ENCODE measurements at places on chromosomes 16 and 17. TPM values are rescaled to one million over a fixed set of nuclear protein-coding genes. Genes with fewer than 3 reads are reported as not detected.

DNA sequence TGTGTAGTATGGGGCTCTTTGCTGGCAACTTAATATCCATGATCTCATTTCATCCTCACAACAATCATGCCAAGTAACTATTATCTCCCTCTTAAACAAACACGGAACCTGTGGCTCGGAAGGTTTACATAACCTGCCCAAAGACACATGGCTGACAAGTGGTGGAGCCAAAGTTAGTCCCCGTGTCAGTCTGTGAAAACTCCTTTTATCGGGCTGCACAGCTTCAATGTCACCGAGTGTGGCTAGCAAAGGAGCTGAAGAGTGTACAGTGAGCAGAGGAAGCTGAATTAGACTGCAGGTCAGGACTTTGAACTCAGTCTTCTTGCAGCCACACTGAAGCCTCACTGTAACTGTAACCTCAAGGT is 80.3 kb downstream of the PARN start:
- H3K27ac ChIP-seq = peak overlapping the region; percentile 42
- peak; percentile 40 for DNase-seq
- no peaks in the 10 kb centered on the region for H3K27me3 ChIP-seq
- H3K4me3 ChIP-seq = no peak overlapping the region
- no peaks in the 10 kb centered on the region for H3K36me3 ChIP-seq

- H3K4me1 ChIP-seq = peaks cover 28% of the 10 kb centered on the region
- H3K27ac ChIP-seq = no peak overlapping the region
- no peaks in the 10 kb centered on the region for H3K27me3 ChIP-seq
- no peaks in the 10 kb centered on the region for H3K36me3 ChIP-seq
- peak; percentile 31 for DNase-seq
These were observed 33.9 kb downstream of the COTL1 start for GRCh38 chr16:84583995-84584394.

DNA sequence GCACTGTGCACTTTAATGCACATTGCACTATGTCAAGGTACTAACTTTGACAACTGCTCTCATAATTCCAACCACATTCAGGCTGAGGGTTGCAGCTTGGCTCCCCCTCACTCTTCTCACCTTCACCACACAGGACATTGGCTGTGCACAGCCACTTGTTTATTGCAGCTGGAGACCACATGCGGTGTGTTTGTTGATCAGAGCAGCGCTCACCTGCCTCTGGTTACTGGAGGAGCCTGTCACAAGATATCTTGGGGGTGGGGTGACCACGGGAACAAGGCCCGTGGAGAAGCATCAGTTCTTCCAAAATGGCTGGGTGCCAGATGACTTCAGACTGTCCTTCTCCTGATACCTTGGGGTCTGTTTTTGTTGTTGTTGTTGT is 10.6 kb upstream of the CCL5 start:
- DNase-seq = peak; percentile 50
- H3K27me3 ChIP-seq = no peaks in the 10 kb centered on the region
- H3K4me1 ChIP-seq = no peaks in the 10 kb centered on the region
- no peaks in the 10 kb centered on the region for H3K36me3 ChIP-seq

GRCh38 chr17:7208754-7209460 is 10.7 kb downstream of the DLG4 start:
- H3K4me1 ChIP-seq = peaks cover 13% of the 10 kb centered on the region
- H3K27me3 ChIP-seq = no peaks in the 10 kb centered on the region
- H3K27ac ChIP-seq = no peak overlapping the region
- no peak for DNase-seq
- no peak overlapping the region for H3K4me3 ChIP-seq
- no peaks in the 10 kb centered on the region for H3K36me3 ChIP-seq

GRCh38 chr17:80498242-80498919 is 22.0 kb upstream of the NPTX1 start:
- H3K36me3 ChIP-seq = no peaks in the 10 kb centered on the region
- H3K27ac ChIP-seq = no peak overlapping the region
- no peaks in the 10 kb centered on the region for H3K27me3 ChIP-seq
- no peak overlapping the region for H3K4me3 ChIP-seq
- peak; percentile 36 for DNase-seq

DNA sequence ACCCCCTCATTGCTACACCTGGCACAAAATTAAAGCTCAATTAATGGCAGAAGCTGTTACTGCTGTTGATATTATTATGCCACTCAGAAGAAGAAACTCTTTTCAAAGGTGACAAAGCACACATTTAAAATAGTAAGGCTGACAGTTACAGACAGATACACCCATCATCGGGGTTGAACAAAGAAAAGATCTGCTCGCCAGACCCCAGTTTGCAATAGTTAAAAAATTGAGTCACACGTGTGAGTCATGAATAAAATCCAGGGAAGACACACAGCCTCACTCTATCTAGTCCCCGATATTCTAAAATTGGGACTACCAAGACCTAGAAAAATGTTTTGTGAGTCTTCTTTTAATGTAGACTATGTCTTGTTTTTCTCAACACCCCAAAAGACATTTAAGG is 330.0 kb upstream of the SOX9 start:
- no peaks in the 10 kb centered on the region for H3K36me3 ChIP-seq
- no peak overlapping the region for H3K27ac ChIP-seq
- H3K4me3 ChIP-seq = no peak overlapping the region

DNA sequence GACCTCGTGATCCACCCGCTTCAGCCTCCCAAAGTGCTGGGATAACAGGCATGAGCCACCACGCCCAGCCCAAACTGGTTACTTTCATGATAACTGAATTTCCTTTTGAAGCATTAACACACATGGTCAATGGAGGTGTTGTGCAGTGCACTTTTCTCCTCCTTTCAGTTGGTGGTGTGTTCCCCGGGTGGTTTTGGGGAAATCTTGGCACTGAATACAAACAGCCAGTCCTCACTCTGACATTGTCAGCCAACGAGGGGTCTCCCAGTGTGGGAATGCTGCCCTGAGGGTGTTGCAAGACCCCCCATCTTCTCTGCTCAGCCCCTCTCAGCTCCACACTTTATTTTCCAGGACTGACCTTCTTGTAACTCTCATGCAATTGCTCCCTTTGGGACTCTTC is 70.5 kb downstream of the SOX9 start:
- peaks cover 6% of the 10 kb centered on the region for H3K4me1 ChIP-seq
- no peaks in the 10 kb centered on the region for H3K27me3 ChIP-seq
- H3K4me3 ChIP-seq = no peak overlapping the region
- no peak for DNase-seq

- H3K27ac ChIP-seq = no peak overlapping the region
- H3K4me1 ChIP-seq = peaks cover 9% of the 10 kb centered on the region
- peak overlapping the region; percentile 13 for H3K4me3 ChIP-seq
- no peaks in the 10 kb centered on the region for H3K36me3 ChIP-seq
- DNase-seq = peak; percentile 67
These were observed 31.7 kb downstream of the OSBPL7 start for GRCh38 chr17:47789611-47790561.

GRCh38 chr17:64683796-64684195 is 21.7 kb upstream of the SMURF2 start:
- H3K27me3 ChIP-seq = no peaks in the 10 kb centered on the region
- H3K36me3 ChIP-seq = no peaks in the 10 kb centered on the region
- no peak overlapping the region for H3K4me3 ChIP-seq
- H3K4me1 ChIP-seq = no peaks in the 10 kb centered on the region
- no peak for DNase-seq
- no peak overlapping the region for H3K27ac ChIP-seq

DNA sequence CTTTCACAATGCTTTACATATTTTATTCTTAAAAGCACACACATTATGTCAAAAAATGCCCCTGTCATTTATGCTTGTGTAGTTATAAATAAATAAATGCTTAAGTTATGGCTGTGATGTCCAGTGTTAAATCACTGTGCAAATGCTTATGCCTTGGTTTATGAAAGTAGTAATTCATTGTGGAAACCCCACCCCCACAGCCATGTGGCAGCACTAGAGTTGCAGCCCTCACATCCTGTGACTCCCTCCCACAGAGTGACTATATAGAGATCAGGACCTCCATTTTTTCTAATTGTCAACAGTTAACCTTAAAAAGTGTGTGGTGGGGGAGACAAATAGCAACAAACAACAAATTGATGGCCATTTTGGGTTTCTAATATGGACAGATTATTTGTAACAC is 2.4 kb downstream of the SKAP1 start:
- peaks cover 13% of the 10 kb centered on the region for H3K4me1 ChIP-seq
- H3K27ac ChIP-seq = no peak overlapping the region
- H3K27me3 ChIP-seq = no peaks in the 10 kb centered on the region
- H3K4me3 ChIP-seq = no peak overlapping the region

GRCh38 chr16:88352261-88353200 is 30.2 kb upstream of the ZNF469 start:
- no peaks in the 10 kb centered on the region for H3K4me1 ChIP-seq
- H3K4me3 ChIP-seq = no peak overlapping the region
- no peak for DNase-seq
- H3K27me3 ChIP-seq = no peaks in the 10 kb centered on the region
- H3K27ac ChIP-seq = no peak overlapping the region

DNA sequence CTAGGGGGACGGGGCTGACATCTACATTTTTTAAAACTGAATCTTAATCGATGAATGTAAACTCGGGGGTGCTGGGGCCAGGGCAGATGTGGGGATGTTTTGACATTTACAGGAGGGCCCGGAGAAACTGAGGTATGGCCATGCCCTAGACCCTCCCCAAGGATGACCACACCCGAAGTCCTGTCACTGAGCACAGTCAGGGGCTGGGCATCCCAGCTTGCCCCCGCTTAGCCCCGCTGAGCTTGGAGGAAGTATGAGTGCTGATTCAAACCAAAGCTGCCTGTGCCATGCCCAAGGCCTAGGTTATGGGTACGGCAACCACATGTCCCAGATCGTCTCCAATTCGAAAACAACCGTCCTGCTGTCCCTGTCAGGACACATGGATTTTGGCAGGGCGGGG is 21.4 kb downstream of the ADAM11 start:
- peaks cover 23% of the 10 kb centered on the region for H3K4me1 ChIP-seq
- H3K36me3 ChIP-seq = no peaks in the 10 kb centered on the region
- no peak overlapping the region for H3K27ac ChIP-seq
- H3K4me3 ChIP-seq = no peak overlapping the region
- H3K27me3 ChIP-seq = no peaks in the 10 kb centered on the region
- no peak for DNase-seq

- DNase-seq = no peak
- H3K4me1 ChIP-seq = peaks cover 13% of the 10 kb centered on the region
- H3K27ac ChIP-seq = no peak overlapping the region
These were observed 53.5 kb downstream of the SMURF2 start for GRCh38 chr17:64608571-64608981.

DNA sequence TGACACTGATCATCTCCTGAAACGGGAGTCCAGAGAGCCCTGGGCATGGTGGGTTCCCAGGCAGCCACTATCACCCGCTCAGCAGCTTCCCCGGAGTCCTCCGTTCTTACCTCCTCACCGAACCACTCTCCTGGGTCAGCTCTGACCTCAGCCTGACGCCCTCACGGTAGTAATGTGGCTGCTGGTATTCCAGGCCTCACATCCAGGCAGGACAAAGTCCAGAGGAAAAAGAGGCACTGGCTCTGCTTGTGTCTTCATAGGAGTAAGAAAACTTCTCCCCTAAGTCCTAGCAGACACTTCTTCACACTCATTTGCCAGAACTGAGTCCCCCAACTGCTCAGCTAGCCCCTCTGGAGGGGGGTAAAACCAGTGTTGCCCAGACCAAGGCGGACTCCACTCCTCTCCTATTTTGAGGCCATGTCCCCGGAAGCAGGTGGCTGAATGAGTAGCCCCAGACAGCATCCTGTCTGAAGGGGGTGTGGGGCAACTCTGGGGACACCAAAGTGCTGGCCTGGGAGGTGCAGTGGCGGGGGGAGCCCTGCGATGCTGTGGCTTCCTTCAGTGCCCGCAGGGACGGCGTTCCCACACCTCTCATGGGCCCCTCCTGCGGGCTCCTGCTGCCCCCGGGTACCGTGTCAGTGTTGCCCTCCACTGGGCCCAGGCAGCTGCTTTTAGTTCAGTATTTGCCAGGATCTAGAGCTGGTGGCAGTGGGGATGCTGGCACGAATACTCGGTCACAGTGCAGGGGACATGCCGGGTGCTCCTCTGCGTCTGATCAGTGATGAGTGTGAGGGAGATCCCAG is 5.4 kb downstream of the FSCN2 start:
- no peak overlapping the region for H3K4me3 ChIP-seq
- H3K4me1 ChIP-seq = peaks cover 49% of the 10 kb centered on the region
- H3K27me3 ChIP-seq = no peaks in the 10 kb centered on the region
- no peaks in the 10 kb centered on the region for H3K36me3 ChIP-seq
- DNase-seq = no peak

DNA sequence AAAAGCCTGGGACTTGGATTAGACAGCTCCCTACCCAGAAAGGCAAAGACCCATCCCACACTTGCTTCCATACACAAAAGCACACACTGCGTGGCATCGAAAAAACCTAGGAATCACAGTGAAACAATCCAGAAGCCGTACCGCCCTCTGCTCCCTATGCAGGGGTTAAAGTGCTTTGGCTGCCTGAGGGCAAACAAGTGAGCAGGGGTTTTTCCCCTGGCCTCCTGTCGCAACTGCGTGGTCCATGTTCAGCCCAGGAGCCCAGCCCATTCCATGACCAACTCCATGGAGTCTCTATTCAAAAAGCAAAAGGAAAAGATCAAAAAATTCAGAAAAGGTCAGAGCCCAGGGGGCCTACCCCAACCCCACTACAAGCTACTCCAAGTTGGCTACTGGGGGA is 3.6 kb upstream of the GSDMB start:
- H3K36me3 ChIP-seq = peaks cover 23% of the 10 kb centered on the region
- no peak for DNase-seq
- H3K4me3 ChIP-seq = no peak overlapping the region
- peaks cover 22% of the 10 kb centered on the region for H3K4me1 ChIP-seq

DNA sequence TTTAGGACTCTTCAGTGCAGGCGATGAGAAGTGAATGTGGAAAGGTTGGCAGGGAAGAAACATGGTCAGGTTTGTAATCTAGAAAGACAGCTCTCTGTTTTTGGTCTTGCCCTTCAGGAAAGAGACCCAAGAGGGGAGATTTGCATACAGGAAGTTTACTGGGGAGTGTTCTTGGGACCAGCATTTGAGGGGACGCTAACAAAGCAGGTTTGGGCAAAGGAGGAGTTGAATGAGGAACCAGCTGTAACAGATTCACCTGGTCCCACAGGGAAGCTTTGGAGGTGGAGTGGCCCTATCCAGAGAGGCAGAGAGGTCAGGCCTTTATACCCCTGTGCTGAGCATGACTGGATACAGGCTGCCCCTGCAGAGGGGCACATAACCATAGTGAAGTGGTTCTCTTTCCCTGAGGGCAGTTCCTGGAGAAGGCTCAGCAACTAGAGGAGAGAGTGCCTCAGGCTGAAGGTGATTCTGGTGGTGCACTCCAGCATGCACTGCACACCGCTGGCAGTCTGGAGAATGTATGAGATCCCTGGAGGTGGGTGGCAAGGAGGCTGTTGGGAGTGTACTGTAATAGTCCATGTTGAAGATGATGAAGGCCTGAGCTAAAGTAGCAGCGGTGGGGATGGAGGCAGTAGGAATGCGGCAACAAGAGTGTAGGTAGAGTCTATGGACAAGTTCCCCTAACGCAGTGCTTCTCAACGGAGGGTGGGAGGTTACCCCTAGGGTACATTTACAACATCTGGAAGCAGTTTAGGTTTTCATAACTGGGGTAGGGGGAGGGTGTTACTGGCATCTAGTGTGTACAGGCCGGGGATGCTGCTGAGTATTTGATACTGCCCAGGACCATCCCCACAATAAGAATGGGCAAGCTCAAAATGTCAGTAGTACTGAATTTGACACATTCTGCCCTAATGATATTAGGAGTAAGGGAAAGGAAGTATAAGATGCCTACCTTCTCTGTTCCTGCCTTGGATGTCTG is 37.2 kb downstream of the MAP2K6 start:
- H3K4me1 ChIP-seq = peaks cover 7% of the 10 kb centered on the region
- no peak for DNase-seq
- H3K4me3 ChIP-seq = no peak overlapping the region
- H3K27me3 ChIP-seq = no peaks in the 10 kb centered on the region

Gene MT1F
- total RNA-seq = 27.5 TPM

Gene GCGR
- 5.3 TPM for total RNA-seq

Gene CCL7
- total RNA-seq = not detected
